ENCODE measurements at places on chromosomes 3 and 15.

GRCh38 chr3:135352213-135352612, 557.2 kb downstream of the EPHB1 start:
- DNase-seq, result no peak

DNA sequence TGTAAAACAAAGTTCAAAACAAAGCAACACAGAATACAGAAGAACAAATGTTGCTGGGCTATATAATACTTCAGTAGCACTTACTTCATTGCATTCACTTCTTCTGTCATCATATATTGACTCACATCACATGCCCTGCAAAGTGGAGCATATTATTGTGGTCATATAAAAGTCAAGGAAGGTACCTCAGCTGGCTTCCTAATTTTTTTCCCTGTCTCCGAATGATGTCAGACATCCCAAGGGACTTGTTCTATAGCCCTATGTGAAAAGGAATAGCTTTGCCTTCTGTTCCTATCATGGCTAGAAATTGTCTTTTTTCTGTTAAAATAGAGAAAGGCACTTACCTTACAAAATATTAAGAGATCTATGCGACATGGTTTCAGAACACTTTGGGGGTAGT, 109.4 kb downstream of the LRTM1 start:
- no peak for DNase-seq

DNA sequence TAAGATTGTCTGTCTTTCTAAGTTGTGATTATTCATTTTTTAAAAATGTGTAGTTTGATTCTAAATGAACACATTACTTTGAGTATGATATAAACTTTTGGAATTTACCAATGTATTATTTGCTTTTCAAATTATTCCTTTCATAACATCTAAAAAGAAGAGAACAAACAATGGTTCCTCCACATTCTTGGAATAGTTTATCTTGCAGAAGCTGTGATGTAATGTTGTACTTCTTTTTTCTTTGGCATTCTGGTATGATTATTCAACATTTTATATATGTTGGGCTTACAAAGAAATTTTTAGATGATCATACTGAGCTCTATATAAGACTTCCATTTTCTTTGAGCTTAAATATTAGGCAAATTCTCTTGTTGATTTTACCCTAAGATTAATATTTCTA, 419.2 kb downstream of the DIPK2A start:
- DNase-seq, result no peak

- no peak for DNase-seq
These were observed 3.4 kb upstream of the RFTN1 start for GRCh38 chr3:16516695-16517481.

- peak; percentile 27 for DNase-seq
These were observed 334.4 kb upstream of the THRB start for GRCh38 chr3:24829011-24829581.

- DNase-seq, result no peak
These were observed 371.6 kb upstream of the ZNF385D start for GRCh38 chr3:22122567-22122966.

- DNase-seq, result no peak
These were observed 17.1 kb upstream of the DCBLD2 start for GRCh38 chr3:98918586-98918985.

- DNase-seq, result no peak
These were observed 60.6 kb downstream of the CYP11A1 start for GRCh38 chr15:74306781-74307217.

GRCh38 chr3:45684327-45684892, 4.8 kb upstream of the SACM1L start:
- DNase-seq, result peak; percentile 20

GRCh38 chr15:57217778-57218598, 158.3 kb upstream of the CGNL1 start:
- peak; percentile 26 for DNase-seq

DNA sequence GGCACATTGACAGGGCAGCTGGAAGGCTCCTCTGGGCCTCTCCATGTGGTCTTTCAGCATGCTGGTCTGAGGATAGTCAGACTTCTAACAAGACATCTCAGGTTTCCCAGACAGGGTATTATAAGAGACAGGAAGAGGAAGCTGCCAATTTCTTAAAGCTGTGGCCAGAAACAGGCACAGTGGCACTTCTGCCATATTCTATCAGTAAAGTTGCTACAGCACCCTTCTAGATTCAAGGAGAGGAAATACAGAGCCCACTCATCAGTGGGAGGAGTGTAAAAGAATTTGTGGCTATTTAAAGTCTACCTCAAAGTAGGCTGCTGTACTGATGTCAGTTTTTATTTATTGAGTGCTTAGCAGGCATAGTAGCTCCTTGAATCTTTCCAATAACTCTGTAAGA, 55.5 kb downstream of the BTD start:
- DNase-seq, result no peak

DNA sequence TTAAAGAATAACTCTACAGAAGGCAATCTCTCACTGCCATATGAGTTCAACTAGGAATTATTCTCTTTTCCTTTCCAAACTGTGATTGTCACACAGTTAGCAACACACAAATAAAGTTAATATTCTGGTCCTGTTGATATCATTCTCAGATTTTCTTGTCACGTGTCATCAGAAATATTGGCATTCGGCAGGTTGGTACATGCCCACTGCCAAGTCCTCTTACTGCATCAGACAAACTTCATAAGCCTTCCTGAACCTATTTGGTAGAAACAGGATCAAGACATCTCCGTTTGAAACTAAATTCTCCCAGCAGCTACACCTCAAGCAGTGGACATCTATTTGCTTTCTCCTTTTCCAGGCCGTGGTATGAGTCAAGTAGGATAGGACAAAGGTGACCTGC, 177.9 kb upstream of the SOX2 start:
- DNase-seq, result no peak

- DNase-seq, result no peak
These were observed 153.7 kb downstream of the TPRG1 start for GRCh38 chr3:189325454-189325853.

DNA sequence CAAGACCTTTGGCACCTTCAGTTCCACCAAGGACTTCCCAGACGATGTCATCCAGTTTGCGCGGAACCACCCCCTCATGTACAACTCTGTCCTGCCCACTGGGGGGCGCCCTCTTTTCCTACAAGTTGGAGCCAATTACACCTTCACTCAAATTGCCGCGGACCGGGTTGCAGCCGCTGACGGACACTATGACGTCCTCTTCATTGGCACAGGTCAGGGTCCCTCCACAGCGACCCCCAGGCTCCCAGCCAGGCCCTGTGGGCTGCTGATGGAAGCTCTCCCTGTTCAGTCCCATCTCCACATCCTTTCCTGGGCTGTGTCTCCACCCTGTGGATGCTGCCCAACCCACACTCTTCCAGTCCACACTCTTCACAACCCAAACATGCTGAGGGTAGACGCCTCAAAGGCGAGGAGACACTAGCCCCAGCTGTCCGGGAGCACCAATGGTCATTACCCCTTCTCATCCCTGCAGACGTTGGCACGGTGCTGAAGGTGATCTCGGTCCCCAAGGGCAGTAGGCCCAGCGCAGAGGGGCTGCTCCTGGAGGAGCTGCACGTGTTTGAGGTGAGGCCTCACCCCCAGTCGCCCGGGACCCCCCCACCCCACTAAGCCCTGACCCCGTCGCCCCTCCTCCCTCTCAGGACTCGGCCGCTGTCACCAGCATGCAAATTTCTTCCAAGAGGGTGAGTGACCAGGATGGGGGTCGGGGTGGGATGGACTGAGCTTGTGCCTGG, 4.3 kb upstream of the LSMEM2 start:
- peak; percentile 51 for DNase-seq

All from NCI-H748 treated with DMSO at 0.1 percent for 48 hours (cell line).